Esophagus squamous epithelium (tissue), 5 donors: ENCODE measurements at places on chromosomes 2 and 18. TPM values are rescaled to one million over a fixed set of nuclear protein-coding genes. Genes with fewer than 3 reads are reported as not detected.

DNA sequence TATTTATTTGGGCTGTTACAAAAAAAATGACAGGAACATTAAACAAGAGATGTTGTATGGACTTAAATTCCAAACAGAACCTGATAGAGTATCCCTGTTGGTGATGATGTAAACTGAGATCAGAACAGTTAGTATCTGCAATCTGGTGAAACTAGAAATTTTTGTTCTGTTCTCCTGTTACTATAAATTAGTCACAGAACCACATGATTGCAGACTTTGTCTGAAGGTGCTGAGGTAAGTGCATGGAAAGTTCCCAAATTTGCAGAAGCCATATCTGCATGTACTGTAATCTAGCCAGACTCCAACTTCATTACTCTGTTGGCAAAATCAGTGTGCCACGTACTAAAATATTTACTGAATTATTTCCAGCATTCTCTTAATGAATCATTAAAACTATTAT lies 516.3 kb upstream of the FSIP2 start:
- DNase-seq = no peak

DNA sequence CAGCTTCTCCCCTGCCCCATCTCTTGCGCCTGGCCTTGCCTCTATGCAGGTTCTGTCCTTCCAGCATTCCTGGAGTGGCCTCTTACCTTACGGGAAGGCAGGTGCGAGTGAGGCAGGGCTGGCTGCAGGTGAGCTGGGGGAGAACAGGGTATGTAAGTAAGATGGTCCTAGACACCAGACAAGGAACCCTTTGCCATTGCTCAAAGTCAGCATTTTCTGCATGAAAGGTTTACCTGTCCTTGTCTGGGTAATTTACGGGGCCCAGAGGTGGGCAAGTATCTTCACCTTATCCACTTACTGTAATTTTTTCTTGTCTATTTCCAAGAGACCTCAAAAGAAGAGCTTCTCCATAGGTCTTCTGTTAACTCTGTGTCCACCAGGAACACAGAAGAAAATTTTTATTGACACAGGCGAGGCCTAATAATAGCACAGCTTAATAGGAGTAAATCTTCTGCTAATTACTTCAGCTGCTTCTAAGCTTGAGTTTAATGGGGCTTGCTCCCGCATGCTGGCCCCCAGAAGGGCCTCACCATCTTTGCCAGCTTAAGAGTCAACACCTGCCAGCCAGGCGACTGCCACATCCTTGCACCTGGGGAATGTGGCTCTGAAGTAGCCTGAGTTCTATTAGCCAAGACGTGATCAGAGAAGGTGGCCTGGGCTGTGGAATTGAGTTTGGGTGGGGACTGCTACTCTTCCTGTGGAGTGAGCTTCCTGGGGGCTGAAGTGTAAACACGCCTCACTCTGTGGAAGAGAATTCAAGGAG lies 27.1 kb downstream of the PCARE start:
- no peak for DNase-seq

PTPRN gene
- not detected for total RNA-seq

HTR2B gene
- total RNA-seq = not detected

AQP12A gene
- total RNA-seq = not detected

CFAP221 gene
- not detected for total RNA-seq

DNA sequence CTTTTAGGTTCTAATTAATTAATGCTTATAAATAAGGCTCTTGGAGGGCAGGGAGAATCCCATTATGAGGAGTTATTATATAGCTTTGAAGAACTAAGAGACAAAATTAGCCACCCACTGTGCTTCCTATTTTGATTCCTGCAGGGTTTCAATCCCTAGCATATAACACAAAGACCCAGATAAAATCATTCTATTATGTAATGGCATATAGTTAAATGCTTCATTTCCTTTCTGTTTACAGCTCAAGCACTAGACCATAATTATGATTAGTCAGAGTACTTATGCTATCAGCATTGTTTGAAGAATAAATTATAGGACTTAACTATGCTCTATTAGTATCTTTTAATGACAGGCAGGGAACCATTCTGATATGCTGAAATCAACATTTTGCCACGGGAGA lies 9.1 kb downstream of the GPR155 start:
- DNase-seq = no peak

CHRNG gene
- total RNA-seq = not detected

MYOM1 gene
- 0.23 TPM for total RNA-seq

GRCh38 chr2:21289989-21290388 lies 166.2 kb downstream of the TDRD15 start:
- no peak for DNase-seq

DNA sequence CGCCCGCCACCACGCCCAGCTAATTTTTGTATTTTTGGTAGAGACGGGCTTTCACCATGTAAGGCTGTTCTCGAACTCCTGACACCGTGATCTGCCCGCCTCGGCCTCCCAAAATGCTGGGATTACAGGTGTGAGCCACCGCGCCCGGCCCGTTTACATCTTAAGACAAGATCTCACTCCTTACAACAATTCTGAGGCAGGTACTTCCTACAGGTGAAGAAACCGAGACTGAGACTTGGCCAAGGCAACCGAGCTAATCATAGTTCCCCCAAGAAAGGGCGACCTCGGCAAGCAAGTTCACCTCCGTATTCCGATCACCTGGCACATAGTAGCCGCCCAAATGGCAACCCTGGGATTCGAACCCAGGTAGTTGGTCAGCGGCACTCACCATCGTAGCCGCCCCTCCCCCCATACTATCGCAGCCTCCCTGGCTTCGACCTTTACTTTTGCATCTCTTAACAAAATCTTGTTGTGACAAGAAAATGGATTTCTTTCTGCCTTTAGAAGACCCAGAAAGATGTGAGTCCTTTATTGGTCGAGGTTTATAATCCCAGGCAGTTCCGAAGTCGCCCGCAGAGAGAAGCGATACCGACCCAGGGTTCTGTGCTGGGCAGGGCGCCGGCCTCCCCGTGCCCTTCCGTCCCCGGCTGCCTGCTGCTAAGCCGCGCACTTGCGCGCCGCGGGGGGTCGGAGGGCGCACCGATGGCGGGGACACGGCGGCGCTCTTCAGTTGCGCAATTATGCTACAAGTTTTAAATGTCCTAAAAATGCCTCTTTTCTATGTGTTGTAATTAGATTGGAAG lies 1.1 kb upstream of the FZD5 start:
- no peak for DNase-seq

DNA sequence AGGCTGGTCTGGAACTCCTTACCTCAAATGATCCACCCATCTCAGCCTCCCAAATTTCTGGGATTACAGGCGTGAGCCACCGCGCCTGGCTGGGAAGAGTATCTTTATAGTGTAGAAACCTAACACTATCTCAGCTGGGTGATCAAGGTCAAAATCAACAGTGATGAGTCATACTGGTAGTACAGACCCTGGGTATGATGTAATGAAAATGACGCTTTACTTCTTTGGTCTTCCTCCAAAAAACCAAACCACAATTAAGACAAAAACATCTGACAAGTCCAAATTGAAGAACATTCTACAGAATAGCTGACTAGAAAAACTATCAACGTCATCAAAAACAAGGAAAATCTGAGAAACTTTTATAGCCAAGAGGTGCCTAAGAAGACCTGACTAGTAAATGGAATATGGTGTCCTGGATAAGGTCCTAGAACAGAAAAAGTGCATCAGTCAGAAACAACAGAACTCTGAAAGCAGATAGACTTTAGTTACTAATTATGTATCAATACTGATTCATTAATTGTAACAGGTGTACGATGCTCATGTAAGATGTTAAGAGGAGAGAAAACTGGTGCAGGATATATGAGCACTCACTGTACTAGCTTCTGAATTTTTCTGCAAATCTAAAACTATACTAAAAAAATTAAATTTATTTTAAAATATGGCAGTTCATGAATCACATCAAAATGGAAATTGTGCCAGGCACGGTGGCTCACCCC lies 25.4 kb downstream of the PDCL3 start:
- no peak for DNase-seq

- no peak for DNase-seq
Observed at GRCh38 chr2:6841537-6842287, 24.0 kb downstream of the CMPK2 start.

DNA sequence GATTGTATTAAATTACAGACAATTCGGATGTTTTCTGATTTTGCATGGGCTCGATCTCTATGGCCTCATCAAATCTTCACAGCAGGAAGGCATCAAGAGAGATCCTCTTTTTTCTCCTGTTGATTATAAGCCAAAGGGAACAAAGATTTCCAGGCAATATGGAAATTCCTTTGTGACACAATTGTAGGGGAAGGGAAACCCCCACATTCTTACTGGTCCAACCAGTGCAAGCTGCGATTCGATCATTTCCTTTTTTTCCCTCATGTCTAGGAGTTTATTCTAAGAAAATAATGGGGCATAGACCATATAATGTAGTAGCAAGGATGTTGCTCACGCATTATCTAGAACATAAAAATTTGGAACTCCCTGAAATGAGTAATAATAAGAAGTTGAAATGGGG lies 87.7 kb downstream of the LYPD6 start:
- DNase-seq = no peak

SPTBN1 gene
- total RNA-seq = 65.0 TPM

PIGN gene
- 26.1 TPM for total RNA-seq

- no peak for DNase-seq
Observed at GRCh38 chr18:69871363-69871762, 76.3 kb downstream of the CD226 start.

DNA sequence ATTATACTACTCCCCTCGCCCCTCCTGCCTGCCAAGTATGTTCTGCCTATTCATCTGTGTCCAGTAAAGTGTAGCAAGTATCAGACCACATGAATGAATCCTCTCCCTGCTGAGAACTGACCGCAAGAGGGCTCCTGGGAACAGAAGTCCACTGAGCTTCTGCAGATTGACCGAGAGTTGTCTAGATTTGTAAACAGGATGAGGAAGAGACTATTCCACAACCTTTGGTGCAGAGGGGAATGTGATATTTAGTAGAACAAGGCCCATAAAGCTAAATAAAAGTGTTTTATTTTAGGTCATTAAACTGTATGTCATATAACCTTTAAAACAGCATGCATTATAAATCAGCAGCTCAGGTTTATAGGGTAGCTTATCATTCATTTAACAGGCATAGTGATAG lies 377.0 kb downstream of the DCC start:
- DNase-seq = no peak

GRCh38 chr2:54610700-54611099 lies 112.8 kb upstream of the EML6 start:
- DNase-seq = no peak

- no peak for DNase-seq
Observed at GRCh38 chr2:27724191-27724590, 47.3 kb upstream of the MRPL33 start.

DNA sequence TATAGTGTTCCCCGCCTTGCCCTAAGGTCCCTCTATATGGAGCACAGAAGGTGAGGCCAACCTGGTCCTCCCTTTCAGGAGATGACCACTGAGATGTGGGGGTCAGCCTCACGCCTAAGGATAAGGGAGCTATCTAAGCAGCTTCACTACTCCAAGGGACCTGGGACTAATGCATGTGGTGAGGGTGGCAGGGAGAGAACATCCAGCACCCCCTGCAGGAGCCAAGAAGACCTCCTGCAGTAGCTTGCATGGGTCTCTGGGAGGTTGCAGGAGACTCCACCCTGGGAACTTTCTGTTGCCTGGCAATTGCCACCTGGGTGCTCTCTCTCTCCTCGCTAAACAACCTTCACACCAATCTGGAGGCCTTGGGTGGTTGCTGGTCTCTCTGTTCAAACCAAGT lies 93.0 kb upstream of the KLHL29 start:
- no peak for DNase-seq

TMEM37 gene
- total RNA-seq = 11.4 TPM

GRCh38 chr2:149768320-149768799 lies 180.8 kb upstream of the MMADHC start:
- no peak for DNase-seq

LAMA3 gene
- 81.3 TPM for total RNA-seq
